Fibroblast of the conjunctiva (primary cell): ENCODE measurements at places on chromosomes 7 and 10.

GRCh38 chr7:27737616-27738015, 2.3 kb upstream of the TAX1BP1 start:
- no peak for DNase-seq

- no peak for DNase-seq
Measured at GRCh38 chr7:36966636-36967035, 242.3 kb upstream of the AOAH start.

DNA sequence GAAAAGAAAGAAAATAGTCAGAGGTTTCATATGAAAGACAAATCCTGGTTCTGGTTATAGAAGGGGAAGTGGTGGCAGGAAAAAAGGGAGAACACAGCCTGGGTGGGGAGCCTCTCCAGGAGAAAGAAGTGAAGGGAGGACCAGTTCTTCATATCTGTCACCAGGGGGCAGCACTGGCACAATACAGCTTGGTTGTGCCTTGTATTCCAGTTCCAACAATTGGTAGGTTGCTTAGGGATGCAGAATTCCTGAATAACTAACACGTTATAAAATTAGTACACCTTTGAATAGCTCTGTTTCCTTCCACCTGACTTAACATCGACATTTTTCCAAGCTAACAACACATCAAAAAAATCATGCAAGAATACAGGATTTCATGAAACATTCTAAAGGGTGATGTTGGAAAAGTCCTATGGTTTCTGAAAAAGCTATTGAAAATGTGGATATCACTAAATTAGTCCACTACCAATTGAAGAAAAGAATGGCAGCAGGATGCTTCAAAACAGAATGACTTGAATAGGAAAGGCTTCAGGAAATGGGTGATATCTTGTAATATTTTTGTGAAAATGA, 52.9 kb downstream of the CYP26A1 start:
- no peak for DNase-seq

DNA sequence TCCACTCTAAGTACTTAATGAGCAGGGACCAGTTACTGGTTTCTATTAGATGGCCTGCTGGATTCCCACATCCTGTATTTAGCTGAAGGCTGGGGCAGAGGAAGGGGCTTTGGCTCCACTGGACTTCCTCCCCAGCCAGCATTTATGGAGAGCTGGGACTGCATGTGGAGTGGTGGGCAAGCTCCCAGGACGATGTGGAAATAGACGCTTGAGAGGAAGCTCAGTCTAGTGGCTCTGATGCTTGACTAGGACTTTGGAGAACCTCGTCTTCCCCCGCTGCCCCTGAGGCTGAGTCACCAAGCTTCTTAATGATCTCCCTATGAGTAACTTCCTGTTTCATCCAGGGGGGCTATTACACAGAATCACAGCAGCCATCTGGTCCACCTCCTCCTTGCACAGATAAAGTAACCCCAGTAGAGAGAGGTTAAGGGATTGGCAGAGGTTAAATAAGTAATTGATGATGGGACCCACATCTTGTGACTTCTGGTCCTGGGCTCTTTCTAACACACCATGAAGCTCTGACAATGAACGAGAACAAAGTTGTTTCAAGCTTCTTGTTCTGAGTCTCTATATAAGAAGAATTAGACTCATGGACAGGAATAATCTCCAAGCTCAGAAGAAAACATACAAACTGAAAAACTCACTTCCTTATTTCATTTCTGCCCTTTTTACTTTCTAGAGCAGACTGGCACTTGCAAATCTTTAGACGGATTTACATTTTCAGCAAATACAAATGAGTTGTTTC, 126.2 kb downstream of the PRPF18 start:
- DNase-seq, result peak; percentile 77

GRCh38 chr7:81128011-81128410, 209.2 kb upstream of the SEMA3C start:
- DNase-seq, result no peak

DNA sequence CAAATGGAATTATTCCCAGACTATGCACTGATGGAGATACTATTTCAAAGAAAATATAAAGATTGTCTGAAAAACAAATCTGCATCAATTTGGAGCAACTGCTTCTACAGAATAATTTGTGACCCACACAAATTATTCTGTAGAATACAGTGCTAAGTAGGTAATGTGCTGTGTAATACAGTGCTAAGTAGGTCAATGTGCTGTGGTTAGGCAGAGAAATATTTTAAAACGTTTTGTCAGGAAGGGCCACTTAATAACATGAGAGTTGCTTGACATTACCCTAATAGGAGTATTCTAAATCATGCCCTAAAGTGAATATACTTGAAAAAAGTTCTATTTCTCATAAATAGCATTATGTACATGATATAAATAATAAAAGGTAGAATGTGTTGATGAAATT, 116.5 kb upstream of the KCND2 start:
- DNase-seq, result no peak
